ENCODE measurements at places on chromosomes 11 and 22. TPM values are rescaled to one million over a fixed set of nuclear protein-coding genes. Genes with fewer than 3 reads are reported as not detected.

DNA sequence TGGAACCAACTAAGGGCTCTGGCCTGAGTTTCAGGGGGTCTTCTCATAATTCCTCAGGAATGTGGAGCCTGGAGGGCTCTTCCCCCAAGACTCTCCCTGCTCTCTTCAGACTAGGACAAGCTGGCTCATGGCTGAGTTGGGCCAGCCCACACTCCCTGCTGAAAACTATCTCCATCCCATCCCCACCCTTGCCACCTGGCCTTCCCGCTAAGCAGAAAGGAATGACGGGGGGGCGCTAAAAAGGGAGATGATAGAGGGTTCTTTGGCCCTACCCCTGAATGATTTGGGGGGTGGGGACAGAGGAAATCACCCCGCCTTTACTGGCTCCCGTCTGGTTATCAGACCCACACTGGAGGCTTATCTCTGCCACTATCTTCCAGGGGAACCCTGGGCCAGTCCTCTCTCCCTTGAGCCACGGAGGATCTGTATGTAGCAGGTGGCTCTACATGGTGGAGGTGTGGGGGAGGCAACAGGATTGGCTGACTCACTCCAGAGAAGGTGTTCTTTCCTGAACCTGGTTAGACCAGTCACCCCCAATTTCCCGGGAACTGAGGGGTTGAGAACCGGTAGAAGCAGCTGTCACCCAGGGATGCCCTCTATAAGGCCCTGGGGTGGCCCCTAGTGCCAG is 5.7 kb downstream of the SMTN start:
- no peak for DNase-seq

GRCh38 chr11:129770993-129771392 is 44.7 kb upstream of the TMEM45B start:
- DNase-seq: no peak

- DNase-seq: no peak
Observed at GRCh38 chr11:118198370-118198769, 21.9 kb upstream of the SCN2B start.

- no peak for DNase-seq
Observed at GRCh38 chr22:43256976-43257545, 70.1 kb upstream of the TTLL12 start.

GRCh38 chr11:38182126-38182866 is 1584.3 kb upstream of the RAG2 start:
- no peak for DNase-seq

- no peak for DNase-seq
Observed at GRCh38 chr11:4887591-4887990, 5.9 kb downstream of the OR51T1 start.

- DNase-seq: no peak
Observed at GRCh38 chr11:122714484-122714883, 59.0 kb downstream of the UBASH3B start.

Gene MS4A12
- total RNA-seq: not detected

Gene CD3G
- 0.13 TPM for total RNA-seq

Gene MS4A14
- total RNA-seq: 3.7 TPM

Gene DRD4
- 1.1 TPM for total RNA-seq

Gene F2
- total RNA-seq: not detected

All from esophagus muscularis mucosa (tissue), 4 donors.